ENCODE measurements at places on chromosomes 1 and 21. TPM values are rescaled to one million over a fixed set of nuclear protein-coding genes. Genes with fewer than 3 reads are reported as not detected.

CELA2B gene
- total RNA-seq, result not detected

FCER1A gene
- not detected for total RNA-seq

CPTP gene
- total RNA-seq, result 8.0 TPM

ANKRD65 gene
- 0.18 TPM for total RNA-seq

AK4 gene
- total RNA-seq, result 42.5 TPM

OR2M5 gene
- total RNA-seq, result not detected

AMPD1 gene
- not detected for total RNA-seq
